Neural progenitor cell (in vitro differentiated cells): ENCODE measurements at places on chromosomes 12 and 14.
A peak's percentile ranks its signal among the peaks of the same experiment; 100 is the strongest.

DNA sequence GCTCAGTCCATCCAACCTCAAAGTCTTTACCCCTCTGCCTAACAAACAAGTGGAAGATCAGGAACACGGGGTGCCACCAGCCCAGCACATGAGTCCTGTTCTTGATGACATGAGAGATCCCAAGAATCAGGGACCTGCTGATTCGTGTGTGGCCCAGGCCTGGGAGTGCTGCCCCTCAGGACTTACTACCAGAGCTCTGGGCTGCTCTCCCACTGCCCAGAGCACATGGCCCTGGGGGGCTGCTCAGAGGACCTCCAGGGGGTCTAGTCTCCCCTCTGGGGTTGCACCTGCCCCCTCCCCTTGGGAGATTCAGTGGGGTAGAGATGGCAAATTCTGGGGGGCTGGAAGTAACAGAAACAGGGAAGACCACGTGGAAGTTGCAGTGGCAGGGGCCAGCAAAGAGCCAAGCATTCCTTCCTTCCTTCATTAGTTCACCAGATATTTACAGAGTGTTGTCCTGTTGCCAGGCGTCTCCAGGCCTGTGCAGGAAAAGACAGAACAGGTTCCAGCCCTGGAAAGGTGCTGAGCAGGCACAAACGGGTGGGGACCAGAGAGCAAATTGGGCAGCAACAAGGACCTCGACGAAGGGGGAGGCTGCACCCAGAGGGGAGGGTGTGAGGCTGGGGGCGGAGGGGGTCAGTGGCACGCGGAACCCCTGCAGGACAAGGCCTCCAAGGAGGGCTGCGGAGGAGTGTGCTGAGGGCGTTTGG is 45.1 kb upstream of the MEG3 start:
- DNase-seq = no peak

DNA sequence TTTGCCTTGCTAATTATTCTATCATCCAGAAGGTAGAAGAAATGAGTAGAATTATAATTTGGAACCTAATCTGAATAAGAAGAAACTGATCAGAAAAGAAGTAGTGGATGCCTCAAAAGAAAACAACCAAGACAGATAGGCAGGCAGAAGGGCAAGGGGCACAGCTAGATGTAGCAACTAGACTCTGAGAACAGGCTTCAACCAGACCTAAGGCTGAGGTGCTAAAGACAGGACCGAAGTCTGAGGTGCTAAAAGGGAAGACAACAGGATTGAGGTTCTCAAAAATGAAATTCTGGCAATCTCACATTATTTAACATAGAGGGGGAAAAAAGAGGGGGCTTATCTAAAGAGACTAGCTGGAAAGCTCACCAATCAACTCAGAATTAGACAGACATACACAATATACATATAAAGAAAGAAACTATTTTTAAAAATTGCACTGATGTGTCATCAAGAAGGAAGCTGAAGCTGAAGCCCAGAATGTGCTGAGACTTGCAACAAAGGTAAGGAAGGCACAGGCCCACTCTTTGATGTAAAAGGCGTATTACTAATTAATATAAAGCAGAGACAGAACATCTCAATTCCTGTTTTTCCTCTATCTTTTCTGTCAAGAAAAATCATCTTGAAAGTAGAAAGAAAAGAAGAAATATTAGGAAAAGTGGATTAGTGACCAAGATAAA is 43.8 kb upstream of the CSRNP2 start:
- no peak for DNase-seq

- DNase-seq = no peak
These were observed 6.3 kb upstream of the USP44 start for GRCh38 chr12:95557625-95558024.

DNA sequence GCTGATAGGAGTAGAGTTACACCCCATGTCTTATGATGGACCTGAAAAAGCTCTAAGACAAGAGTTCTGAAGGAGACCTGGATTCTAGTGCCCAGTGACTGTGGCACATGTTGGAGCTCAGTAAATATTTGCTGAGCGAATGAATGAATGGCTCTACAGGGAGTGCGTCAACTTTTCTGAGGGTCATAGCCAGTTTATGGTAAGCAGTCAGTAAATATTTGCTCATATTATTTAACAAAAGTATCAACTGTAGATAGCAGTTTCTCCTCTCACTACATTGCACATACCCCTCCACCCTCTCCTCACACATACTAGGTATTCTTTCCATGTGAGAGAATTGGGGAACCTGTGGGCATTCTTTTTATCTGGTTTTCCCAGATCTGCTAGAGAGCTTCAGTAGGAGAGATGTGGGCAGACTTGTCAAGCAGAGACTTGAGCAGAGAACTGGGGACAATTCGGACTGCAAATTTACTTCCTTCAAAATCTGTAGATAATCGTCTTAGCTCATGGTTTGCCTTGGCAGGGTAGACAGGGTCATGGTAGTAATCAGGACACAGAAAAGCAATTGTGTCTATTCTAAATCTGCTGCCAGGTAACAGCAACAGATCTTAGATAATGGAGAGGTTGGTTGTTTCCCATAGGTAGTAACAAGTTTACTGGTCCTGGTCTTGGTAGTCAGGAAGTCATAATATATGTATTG is 5.7 kb downstream of the SLC4A8 start:
- DNase-seq = no peak

GRCh38 chr12:125222876-125223275 is 157.6 kb downstream of the AACS start:
- no peak for DNase-seq

- no peak for DNase-seq
These were observed 571.0 kb downstream of the SLC6A15 start for GRCh38 chr12:84341467-84342193.

- DNase-seq = no peak
These were observed 50.4 kb downstream of the DYRK2 start for GRCh38 chr12:67698672-67699581.

- DNase-seq = no peak
These were observed 280.2 kb downstream of the CACNA1C start for GRCh38 chr12:2332947-2333346.

GRCh38 chr14:100818221-100818699 is 7.7 kb upstream of the MEG3 start:
- DNase-seq = no peak

- DNase-seq = no peak
These were observed 18.8 kb upstream of the IAPP start for GRCh38 chr12:21353948-21354347.

DNA sequence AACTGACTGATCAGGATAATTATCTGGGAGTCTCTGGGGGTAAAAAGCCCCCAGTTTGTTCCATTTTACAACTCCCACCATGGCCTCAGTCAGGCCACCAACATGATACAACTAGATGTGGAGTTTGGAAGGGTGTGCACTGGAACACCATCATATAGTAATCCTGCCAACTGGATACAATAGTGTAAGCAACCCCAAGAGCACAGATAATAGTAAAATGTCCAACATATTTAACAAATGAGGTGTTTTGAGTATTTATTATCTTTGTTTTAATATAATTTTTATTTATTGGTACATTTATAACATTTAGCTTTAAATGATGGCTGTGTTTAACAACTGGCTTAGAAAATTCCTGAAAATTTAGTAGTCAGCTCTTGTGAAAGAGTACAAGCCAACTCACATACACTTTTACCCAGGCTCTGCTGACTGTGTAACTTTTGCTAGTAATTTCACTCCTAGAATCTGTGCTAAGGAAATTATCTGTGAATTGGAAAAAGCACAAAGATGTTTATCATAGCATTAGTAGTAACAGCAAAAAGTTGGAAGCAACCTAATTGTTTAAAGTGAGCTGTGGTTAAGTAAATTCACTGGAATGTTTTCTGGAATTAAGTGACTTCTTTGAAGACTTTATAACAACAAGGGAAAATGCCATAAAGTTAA is 196.8 kb downstream of the RAD51B start:
- DNase-seq = no peak

DNA sequence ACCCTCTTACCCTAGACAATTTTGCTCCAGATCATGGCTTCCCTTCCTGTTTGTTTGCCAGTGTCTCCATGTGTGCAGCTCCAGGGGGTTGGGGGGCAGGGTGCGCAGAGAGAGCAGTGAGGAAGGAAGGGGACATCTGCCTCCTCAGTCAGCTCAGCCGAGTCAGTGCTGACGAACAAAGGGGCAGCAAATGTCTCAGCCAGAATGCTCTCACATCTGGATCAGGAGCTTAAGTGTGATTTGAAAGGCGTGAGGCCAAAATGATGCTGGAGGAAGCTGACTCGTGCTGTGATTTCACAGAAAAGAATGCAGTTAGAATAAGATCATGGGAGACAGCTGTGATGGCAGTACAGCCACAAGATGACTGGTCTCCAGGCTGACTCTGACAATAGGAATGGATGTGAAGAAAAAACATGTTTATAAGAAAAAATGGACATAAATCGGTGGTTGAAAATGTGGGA is 27.1 kb upstream of the CDK17 start:
- peak; percentile 72 for DNase-seq
